ENCODE measurements at places on chromosomes 1 and 21.

GRCh38 chr1:110480356-110481096, 29.6 kb downstream of the PROK1 start:
- DNase-seq: no peak

DNA sequence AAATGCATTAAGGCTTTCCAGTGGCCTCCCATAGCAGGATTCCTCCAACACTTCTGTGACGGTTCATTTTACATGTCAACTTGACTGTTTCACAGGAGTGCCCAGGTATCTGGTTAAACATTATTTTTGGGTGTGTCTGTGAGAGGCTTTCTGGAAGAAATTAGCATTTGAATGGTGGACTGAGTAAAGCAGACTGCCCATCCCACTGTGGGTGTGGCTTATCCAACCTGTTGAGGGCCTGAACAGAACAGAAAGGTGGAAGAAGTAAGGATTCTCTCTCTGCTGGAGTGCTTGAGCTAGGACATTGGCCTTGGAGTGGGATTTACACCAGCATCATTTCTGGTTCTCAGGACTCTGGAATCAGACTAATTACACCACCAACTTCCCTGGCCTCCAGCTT, 85.6 kb downstream of the RGS7 start:
- DNase-seq: no peak

DNA sequence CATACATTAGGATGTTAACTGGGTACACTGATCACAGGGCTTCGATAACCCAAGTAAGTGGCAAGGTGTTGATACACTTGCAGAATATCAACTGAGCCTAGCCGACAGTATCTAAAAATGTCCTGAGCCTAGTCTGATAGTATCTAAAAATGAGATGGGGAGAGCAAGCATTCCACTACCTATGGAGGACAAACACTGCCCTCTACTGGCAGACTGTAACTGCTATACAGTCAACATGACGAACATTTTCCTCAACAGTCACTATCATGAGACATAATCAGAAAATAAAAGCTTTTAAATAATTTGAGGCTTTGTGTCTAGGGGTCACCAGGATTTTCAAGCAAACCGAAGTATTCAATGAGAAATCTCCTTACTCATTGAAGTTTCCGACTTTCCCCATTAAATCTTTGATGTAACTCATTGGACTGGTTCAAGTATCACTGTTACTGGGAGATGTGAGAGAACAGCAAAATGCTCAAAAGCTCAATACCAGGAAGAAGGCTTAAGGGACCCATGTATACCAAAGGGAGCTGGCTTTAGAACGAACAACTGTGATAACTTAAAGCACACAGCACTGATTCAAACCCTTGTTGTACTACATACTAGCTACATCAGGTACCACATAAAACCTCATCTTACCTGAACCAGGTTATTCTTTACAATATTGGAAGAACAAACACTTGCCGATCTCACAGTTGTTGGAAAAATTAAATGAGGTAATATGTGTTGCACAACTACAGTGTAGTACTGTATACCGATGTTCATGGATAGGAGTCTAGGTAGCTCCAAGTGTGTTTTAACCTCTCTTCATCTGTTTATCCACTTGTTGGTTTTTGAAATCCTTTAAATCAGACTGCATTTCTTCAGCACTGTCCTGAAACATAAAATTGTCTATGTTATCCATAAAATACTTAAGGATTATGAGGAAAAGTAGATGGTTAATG, 31.1 kb upstream of the SLC45A3 start:
- DNase-seq: peak; percentile 80

GRCh38 chr1:171220581-171221054, 27.7 kb upstream of the FMO1 start:
- no peak for DNase-seq

DNA sequence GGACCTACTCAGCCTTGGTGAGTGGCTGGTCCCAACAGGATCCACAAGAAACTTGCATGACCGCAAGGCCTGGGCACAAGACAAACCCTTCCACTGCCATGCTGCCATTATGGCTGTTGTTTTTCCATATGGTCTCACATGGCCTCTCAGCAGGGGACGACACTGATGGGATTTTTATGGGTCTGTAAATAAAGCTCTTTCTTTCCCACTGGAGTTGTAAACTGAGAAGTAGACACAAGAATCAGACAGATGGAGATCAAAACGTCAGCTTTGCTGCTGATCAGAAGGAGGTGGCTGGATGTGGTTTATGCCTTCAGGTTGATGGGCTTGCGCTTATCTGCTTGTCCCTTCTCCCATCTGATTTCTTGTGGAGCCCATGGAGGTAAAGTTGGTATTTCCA, 138.1 kb upstream of the KCNJ6 start:
- no peak for DNase-seq

- DNase-seq: no peak
Observed at GRCh38 chr1:75967719-75968118, 35.5 kb upstream of the ASB17 start.

DNA sequence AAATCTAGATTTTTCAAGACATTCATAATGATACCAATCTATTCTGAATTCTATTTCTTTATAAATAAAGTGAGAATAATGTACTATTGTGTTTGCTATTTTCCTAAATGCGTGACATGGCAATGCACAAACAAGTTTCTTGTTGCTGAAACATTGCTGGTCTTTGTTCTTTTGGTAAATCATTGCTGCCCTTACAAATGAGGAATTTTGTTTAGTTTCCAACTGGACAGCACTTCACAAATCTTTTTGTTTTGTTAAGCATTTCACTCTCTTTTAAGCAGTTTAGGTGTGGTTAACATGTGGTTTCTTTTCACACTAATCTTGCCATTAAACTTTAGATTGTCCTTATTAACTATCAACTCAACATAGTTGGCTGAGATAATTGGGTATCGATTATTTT, 94.6 kb downstream of the LRRC7 start:
- DNase-seq: no peak

DNA sequence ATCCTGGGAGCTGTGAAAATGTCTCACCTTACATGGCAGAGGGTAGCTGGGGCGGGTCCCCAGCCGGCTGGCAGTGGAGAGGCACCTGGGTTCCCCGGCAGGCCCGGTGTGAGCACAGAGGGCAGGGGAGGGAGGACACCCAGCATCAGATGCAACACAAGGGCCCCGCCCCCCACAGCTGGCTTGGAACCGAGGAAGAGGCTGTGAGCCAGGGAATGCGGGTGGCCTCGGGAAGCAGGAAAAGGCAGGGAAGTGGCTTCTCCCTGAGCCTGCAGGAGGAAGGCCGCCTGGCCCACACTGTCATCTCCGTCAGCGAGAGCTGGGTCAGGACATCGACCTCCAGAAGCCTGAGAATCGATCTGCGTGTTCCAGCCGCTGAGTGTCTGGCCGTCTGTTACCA, 87.3 kb downstream of the SIK1 start:
- DNase-seq: no peak

DNA sequence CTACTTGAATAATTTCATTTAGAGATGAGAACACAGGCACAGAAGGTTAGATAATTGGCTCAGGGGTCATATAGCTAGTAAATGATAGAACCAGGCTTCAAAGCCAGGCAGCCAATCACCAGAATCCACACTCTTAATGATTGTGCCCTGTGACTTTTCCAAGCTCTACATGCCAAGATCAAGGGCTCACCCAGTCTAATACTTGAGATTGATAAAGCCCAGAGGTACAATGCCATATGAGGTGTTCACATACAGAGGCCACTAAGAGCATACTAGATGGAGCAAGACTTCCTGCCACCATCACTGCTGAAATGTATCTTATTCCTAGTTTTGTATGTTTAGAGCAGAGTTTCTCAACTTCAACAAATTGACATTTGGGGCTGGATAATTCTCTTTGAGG, 40.9 kb upstream of the MCOLN3 start:
- DNase-seq: no peak

DNA sequence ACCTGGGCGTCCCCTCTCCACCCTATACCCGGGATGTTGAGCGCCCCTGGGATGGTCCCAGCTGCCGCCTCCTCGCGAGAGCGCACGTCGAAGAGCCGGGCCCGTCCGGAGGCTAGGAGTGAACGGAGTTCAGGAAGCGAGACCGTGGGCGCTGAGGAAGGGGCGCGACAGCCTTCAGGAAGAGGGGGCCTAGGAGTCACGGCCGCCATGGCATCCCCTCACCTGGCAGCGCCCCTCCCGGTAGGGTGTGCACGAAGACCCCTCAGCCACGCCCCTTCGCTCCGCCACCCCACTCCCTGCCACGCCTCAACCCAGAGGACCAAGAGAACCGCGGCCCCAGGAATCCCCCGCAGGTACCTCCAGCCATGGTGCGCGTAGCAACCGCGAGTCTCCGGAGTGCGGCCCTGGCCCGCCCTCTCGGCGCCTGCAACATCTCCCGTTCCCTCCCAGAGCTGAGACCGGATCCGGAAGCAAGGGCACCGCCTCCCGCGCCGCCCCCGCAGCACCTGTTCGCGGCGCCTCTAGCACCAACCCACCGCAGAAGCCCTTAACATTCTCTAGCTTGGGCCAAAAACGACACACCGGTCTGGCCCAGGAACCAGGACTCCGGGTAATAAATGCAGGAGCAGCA, at the start of gene TSTD1:
TSS of gene TSTD1 (minus strand) at position 442 of the 631 bp plus-strand sequence. CDS start at position 367, 75 bp downstream.
- DNase-seq: no peak

DNA sequence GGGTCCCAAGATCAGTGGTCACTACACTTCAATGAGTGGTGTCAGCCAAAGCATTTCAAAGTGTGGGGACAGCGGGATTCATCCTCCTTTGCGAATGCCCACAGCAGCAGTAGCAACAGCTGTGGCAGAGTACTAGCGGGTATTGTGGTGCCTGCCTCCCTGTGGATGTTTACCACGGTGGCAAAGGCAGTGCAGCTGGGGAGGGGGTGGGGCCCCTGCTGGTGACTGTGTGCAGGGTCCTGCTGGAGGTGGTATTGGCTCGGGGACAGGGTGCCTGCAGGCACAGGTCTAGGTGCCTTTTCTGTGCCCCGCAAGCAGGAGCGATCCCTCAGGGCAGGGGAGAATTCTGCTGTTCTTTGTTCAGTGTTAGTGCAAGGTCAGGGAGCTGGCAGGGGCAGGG, 415.7 kb downstream of the USP25 start:
- no peak for DNase-seq

GRCh38 chr1:197787056-197787455, 11.8 kb upstream of the DENND1B start:
- DNase-seq: no peak

DNA sequence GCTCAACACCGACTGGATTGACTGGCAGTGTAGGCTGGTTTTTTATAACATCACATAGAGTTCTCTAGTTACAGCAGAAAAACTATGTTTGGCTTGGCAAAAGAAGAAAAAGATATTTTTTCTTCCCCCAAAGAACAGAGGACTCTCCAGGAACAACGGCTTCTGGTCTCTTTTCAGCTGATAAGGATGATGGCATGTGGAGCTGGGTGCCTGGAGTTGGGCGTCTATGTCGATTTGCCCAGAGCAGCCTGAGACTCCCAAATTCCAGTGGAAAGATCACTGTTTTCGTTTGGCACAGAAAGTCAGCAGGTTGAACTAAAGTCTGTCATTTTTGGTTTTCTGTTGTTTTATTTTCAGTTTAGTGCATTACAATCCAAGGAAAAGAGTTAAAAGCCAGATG, 91.1 kb downstream of the SMYD2 start:
- DNase-seq: no peak

DNA sequence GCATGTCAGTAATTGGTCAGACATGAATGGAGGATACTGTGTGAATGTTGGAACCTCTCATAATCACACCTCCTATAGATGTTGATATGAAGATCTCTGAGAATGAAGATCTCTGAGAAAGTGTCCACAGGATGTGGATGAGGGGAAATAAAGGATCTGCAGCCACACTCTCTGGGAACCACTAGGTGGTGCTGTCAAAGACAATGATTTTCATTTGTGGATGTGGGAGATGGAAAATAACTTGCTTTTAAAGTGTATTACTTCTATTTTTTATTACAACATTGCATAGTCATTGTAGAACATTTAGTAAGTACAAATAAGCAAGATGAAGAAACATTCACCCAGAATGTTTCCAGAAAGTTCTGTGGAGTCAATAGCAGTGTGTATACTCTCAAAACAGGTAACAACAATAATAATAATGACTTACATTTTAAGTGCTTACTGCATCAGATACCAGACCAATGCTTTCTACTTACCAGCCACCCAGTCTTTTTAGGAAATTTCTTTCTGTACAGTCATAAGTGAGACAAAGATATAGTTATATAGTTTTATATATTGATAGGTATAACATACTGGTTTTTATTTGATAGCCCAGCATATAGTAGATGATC, 128.2 kb downstream of the ATG4C start:
- DNase-seq: peak; percentile 7

- no peak for DNase-seq
Observed at GRCh38 chr1:231678011-231678432, 51.4 kb downstream of the DISC1 start.

GRCh38 chr21:44333509-44334328, 5.5 kb downstream of the CFAP410 start:
- DNase-seq: no peak

DNA sequence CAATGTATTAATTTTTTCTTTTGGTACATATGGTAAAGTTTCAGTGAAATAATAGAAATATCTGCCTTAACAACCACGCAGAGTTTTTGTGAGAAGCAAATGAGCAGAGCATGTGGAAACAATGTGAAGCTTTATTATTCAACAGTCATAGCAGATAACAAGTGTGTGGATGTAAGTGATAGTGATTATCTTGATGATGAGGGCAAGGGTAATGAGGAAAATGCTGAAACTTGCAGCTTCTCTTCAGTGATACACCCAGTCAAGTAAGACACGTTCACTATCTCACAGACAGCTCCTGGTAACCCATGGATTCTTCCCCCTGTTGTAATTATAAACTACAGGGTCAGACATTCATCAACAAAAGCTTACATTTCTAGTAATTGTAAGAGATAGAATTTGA, 14.6 kb upstream of the OR2L5 start:
- DNase-seq: no peak

DNA sequence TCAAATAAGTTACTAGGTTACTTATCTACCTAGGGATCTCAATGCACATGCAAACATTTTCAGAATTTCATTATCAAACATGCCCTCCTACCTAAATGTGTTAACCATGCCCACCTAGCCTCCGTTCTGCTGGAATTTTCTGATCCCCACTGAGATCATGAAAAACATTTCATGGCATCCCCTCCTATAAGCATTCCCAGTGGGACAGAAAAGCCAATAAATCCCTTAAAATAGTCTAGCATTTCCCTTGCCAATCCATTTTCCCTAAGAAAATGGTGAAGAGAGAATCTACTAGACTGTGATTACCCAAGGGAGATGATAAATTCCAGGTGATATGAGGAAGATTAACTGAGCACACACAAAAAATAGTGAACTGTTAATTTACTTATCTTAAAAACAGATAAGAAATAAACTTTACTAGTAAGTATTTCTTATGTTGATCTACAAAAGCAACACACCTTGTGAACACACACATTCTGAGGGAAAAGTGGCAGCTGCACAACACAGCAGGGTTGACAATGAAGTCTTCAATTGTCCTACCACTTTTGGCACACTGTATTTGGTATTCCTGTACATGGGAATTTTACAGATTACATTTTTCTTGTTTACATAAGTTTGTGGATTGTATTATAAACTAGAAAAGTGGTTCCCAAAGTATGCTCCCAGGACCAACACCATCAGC, 49.6 kb downstream of the ARID4B start:
- DNase-seq: no peak

- DNase-seq: no peak
Observed at GRCh38 chr1:45394342-45394741, 54.1 kb upstream of the MUTYH start.

- peak; percentile 91 for DNase-seq
Observed at GRCh38 chr1:32981003-32981901, 16.6 kb upstream of the RNF19B start.
